ENCODE measurements at places on chromosomes 12 and 14. TPM values are rescaled to one million over a fixed set of nuclear protein-coding genes. Genes with fewer than 3 reads are reported as not detected.

DNA sequence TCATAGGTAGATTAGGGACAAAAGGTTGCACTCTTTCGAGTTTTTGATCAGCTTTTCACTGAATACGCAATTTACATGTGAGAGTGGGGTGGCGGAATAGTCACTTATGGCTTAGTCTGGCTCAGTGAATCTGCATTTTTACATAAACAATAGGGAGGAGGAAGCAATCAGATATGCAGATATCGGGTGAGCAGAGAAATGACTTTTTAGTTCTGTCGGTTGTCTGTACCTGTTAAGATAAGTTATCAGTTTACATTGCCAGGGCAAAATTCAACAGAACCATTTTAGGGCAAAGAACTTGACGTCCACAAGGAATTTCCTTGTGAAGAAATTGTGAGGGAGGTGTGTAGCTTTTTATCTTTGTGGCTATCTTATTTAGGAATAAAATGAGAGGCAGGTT lies 15.4 kb upstream of the EGLN3 start:
- H3K27me3 ChIP-seq, result no peaks in the 10 kb centered on the region
- H3K4me1 ChIP-seq, result no peaks in the 10 kb centered on the region
- no peak overlapping the region for H3K27ac ChIP-seq
- no peaks in the 10 kb centered on the region for H3K36me3 ChIP-seq
- DNase-seq, result no peak
- H3K4me3 ChIP-seq, result no peak overlapping the region

- peaks cover 12% of the 10 kb centered on the region for H3K4me1 ChIP-seq
- no peaks in the 10 kb centered on the region for H3K36me3 ChIP-seq
- DNase-seq, result no peak
These were observed 126.9 kb upstream of the RAP1B start for GRCh38 chr12:68483592-68484383.

DNA sequence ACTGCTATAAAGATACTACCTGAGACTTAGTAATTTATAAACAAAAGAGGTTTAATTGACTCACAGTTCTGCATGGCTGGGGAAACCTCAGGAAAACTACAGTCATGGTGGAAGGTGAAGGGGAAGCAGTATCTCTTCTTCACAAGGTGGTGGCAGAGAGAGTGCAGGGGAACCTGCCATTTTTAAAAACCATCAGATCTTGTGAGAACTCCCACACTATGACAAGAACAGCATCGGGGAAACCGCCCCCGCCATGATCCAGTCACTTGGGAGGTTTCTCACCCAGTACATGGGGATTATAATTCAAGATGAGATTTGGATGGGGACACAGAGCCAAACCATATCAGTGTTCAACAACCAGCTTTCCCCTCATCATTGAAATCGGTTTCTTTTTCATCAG lies 49.9 kb downstream of the AEBP2 start:
- H3K4me1 ChIP-seq, result no peaks in the 10 kb centered on the region
- no peak overlapping the region for H3K27ac ChIP-seq
- no peaks in the 10 kb centered on the region for H3K27me3 ChIP-seq
- DNase-seq, result no peak
- no peaks in the 10 kb centered on the region for H3K36me3 ChIP-seq

DNA sequence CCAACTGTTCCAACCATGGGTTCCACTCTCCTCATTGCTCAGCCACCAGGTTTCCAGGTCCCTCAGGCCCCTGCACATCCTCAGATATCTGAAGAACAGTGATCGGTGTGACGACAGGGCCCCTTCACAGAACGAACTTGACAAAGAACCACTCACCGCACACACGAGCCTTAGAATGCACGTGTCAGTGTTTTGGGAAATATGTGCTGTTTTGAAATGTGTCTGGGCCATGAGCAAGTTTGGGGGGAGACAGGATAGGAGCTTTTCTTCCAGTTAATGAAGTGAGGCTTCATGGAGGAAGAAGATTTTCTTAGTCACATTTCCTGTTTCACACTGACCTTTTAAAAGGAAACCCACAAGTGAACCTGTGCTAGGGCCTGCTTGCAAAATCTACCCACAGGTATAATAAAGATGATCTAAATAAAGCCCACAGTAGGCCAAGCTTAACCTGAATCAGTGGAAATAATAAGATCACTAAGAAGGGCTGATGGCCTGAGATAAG lies 58.6 kb downstream of the ZFP36L1 start:
- DNase-seq, result no peak
- no peaks in the 10 kb centered on the region for H3K27me3 ChIP-seq
- H3K36me3 ChIP-seq, result no peaks in the 10 kb centered on the region
- H3K4me3 ChIP-seq, result no peak overlapping the region

GRCh38 chr12:31773867-31774266 lies 45.0 kb upstream of the AMN1 start:
- H3K4me1 ChIP-seq, result no peaks in the 10 kb centered on the region
- no peaks in the 10 kb centered on the region for H3K27me3 ChIP-seq
- H3K27ac ChIP-seq, result no peak overlapping the region
- no peaks in the 10 kb centered on the region for H3K36me3 ChIP-seq
- no peak for DNase-seq

- H3K36me3 ChIP-seq, result peaks cover 2% of the 10 kb centered on the region
- no peaks in the 10 kb centered on the region for H3K27me3 ChIP-seq
- H3K4me3 ChIP-seq, result no peak overlapping the region
These were observed 42.9 kb downstream of the TRIP11 start for GRCh38 chr14:91996948-91997371.

DNA sequence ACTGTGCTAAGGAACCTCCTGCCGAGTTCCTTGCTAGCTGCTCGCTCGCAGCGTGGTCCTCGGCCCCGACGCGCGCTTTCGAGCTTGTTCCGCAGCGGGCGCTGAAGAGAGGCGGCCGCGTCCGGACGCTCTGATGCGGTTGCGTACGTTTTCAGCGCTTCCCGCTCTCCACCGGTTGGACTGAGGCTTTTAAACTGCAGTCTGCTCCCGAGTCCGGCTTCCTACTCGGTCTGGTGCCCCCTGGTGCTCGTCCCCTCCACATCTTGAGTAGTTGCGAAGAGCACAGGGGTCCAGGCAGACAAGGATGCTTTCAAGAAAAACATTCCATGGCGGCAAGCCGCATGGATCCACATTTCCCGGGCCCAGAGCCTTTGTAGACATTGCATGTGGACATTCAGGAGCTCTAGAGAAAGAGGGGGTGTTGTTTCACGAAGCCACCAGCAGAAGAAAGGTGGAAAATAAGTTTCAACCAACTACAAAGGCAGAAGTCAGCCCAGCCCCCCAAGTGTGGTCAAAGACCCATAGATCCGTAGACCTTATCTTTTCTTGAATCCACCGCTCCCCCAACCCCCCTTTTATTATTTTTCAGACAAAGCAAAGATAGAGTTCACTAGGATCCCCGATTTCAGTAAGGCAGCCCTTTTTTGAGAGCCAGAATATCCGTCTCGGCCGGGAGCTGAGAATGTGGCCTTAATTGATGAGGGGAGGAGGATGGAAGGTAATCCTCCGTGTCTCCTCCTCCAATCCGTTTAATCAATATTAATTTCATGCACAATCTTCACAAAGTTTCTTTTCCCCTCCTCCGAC lies 984 bp upstream of the WNK1 start:
- H3K27ac ChIP-seq, result peak overlapping the region; percentile 94
- no peaks in the 10 kb centered on the region for H3K36me3 ChIP-seq
- no peaks in the 10 kb centered on the region for H3K27me3 ChIP-seq
- DNase-seq, result peak; percentile 86
- H3K4me1 ChIP-seq, result peaks cover 12% of the 10 kb centered on the region
- peak overlapping the region; percentile 39 for H3K4me3 ChIP-seq

GRCh38 chr14:65137648-65138307 lies 35.5 kb upstream of the MAX start:
- no peak for DNase-seq
- H3K36me3 ChIP-seq, result no peaks in the 10 kb centered on the region
- H3K27me3 ChIP-seq, result no peaks in the 10 kb centered on the region

DNA sequence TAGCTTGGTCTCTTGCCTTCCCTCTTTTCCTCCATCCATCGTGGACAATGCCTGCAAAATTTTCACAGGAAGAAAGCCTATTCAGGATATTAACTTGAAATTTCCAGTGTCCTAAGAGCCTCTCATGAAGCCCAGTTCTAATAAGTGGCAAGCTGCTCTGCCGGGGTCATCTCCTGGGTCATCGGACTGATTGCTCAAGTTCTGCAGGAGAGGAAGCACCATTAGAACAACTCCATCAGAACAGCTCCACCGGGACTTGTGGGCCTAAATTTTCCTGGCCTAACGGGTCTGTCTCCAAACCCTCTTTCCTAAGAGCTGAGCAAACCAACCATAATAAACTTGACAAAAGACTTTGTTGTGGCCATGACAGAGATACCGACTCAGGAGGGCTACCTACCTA lies 13.9 kb downstream of the ERG28 start:
- no peaks in the 10 kb centered on the region for H3K27me3 ChIP-seq
- DNase-seq, result no peak
- no peak overlapping the region for H3K4me3 ChIP-seq
- peak overlapping the region; percentile 68 for H3K27ac ChIP-seq
- peaks cover 4% of the 10 kb centered on the region for H3K36me3 ChIP-seq
- H3K4me1 ChIP-seq, result peaks cover 22% of the 10 kb centered on the region

DNA sequence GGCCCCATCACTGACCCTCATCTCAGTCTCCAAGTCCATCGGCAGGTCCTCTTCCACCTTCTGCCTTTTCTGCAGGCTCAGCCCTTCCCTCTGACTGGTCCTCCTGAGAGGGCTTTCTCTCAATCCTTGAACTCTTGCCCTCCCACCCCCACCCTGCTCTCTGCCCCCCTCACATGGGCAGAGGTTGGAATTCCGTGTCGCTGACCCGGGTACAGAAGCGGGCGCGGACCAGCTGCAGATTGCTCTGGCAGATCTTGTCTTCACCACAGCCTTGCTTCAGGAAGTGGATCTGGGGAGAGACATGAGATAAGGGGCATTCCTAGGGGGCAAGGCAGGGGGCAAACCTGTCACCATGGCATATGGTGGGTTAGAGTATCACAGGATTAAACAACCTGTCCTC lies 12.4 kb downstream of the ITGA7 start:
- no peak overlapping the region for H3K4me3 ChIP-seq
- DNase-seq, result no peak
- no peak overlapping the region for H3K27ac ChIP-seq
- H3K4me1 ChIP-seq, result no peaks in the 10 kb centered on the region
- H3K36me3 ChIP-seq, result no peaks in the 10 kb centered on the region
- no peaks in the 10 kb centered on the region for H3K27me3 ChIP-seq

DNA sequence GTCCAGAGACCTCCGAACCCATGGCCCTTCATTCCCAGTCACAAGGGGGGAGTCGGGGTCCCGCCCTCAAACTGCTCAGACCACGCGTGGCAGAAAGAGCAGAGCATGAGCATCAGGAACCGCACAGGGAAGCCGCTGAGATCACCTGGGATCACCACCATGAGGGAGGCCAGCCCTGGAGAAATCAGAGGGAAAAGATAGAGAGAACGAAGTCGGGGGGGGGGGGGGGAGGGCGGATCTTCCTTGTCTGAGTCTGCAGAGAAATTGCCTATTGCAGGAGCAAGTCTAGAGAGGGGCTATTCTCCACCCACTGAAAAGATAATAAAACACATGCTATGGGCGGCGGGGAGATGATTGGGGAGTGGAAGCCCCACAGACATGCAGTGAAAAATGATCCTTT lies 884 bp upstream of the TMEM132C start:
- no peaks in the 10 kb centered on the region for H3K27me3 ChIP-seq
- H3K4me1 ChIP-seq, result no peaks in the 10 kb centered on the region
- no peak overlapping the region for H3K27ac ChIP-seq

GRCh38 chr14:106010783-106011182 lies 484.4 kb downstream of the TMEM121 start:
- H3K27me3 ChIP-seq, result no peaks in the 10 kb centered on the region
- DNase-seq, result no peak
- H3K4me1 ChIP-seq, result no peaks in the 10 kb centered on the region
- no peaks in the 10 kb centered on the region for H3K36me3 ChIP-seq
- H3K4me3 ChIP-seq, result no peak overlapping the region

DNA sequence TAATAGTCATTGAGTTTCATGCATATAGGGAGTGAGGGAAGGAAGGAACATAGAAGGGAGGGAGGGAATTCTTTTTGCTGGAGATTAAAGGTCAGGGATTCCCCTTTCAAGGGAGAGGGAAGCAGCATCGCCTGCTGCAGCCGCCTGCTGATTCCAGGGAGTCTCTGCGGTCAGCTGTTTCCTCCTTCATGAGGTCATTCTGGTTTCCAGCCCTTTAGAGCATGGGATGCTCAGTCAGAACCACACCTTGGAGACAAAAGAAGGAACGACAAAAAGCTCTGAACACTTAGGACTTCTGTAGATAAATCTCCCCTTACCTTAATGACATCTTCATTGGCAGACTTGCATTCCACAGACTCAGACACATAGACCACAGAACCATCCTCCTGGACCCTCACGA lies 923.0 kb upstream of the TMEM132C start:
- H3K36me3 ChIP-seq, result no peaks in the 10 kb centered on the region
- no peaks in the 10 kb centered on the region for H3K4me1 ChIP-seq
- H3K27ac ChIP-seq, result no peak overlapping the region
- no peak for DNase-seq
- no peaks in the 10 kb centered on the region for H3K27me3 ChIP-seq
- H3K4me3 ChIP-seq, result no peak overlapping the region

DNA sequence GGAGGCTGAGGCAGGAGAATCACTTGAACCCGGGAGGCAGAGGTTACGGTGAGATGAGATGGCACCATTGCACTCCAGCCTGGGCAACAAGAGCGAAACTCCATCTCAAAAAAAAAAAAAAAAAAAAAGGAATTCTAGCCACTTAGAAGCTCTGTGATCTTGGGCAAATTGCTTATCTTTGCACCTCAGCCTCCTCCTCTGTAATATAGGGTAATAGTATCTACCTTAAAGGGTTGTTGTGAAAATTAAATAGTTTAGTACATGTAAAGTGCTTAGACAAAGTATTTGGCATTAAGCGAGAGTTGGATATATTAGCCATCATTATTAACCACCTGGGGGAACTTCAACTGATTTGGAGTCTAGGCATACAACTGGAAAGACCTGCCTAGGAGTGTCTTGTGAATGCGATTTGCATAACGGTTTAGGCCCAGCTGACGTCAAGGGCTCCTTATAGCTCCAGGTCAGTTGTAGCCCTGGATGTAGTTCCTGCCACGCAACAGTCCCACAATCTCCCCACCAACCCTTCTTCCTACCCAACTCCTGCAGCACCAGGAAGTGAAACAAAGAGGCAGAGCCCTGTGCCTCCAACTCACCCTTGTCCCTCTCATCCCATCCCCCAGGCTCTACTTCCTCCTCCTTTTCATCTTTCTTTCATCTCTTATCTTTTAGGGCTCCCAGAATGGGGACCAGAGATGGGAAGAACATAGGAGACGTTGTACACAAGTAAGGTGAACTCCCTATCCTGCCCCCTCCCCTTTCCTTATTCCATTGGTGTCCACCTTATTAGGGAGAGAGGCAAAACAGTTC lies 2.1 kb upstream of the IL23A start:
- no peaks in the 10 kb centered on the region for H3K27me3 ChIP-seq
- no peak overlapping the region for H3K4me3 ChIP-seq
- H3K36me3 ChIP-seq, result peaks cover 3% of the 10 kb centered on the region
- peaks cover 15% of the 10 kb centered on the region for H3K4me1 ChIP-seq

DNA sequence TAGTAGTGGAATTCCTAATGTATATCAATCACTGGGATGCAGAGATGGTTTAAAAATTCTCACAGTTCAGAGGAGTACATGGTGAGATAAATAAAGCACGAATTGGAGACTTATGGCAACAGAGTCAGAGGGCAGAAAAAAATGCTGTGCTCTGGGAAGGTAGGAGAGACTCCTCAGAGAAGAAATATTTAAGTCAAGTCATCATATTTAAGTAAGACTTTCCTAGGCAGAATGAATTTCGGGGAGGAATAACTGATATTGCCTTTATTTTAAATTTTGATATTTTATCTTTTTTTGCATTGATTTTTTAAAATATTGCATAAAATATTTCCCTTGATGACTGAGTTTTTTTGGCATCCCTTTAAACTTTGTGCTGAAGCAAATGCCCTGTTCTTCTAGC lies 67.4 kb downstream of the OTOGL start:
- no peaks in the 10 kb centered on the region for H3K27me3 ChIP-seq
- H3K27ac ChIP-seq, result no peak overlapping the region
- H3K4me1 ChIP-seq, result no peaks in the 10 kb centered on the region
- no peak for DNase-seq

Gene PTPRO
- total RNA-seq, result not detected

Gene MIP
- not detected for total RNA-seq
